ENCODE measurements at places on chromosomes 16 and 17. TPM values are rescaled to one million over a fixed set of nuclear protein-coding genes. Genes with fewer than 3 reads are reported as not detected.

Gene KRTAP4-9
- not detected for polyA plus RNA-seq

DNA sequence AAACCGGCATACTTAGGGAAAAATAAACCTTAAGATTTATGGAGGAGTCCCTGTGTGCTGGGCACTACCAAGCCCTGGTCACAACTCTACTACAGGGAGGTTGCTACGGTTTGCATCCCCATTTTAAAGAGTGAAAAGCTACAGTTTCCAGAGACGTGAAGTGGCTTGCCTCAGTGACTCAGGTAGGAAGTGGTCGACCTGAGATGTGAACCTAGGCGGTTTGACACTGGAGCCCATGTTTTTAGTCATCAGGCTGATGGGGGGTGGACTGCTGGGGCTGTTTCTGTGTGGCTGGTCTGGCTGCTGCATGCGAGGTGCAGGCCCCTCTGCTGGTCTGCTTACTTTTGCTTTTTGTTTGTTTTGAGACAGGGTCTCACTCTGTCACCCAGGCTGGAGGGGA, 6.6 kb downstream of the COX6A2 start:
- DNase-seq, result no peak

DNA sequence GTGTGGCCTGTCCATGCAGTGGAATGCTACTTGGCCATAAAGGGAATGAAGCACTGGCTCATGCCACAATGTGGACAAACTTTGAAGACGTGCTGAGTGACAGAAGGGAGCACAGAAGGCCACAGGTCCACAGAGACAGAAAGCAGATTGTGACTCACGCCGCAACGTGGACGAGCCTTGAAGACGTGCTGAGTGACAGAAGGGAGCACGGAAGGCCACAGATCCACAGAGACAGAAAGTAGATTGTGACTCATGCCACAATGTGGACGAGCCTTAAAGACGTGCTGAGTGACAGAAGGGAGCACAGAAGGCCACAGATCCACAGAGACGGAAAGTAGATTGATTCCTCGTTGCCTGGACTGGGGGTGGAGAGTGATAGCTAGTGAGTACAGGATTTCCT, 19.2 kb downstream of the ZC3H18 start:
- DNase-seq, result no peak

DNA sequence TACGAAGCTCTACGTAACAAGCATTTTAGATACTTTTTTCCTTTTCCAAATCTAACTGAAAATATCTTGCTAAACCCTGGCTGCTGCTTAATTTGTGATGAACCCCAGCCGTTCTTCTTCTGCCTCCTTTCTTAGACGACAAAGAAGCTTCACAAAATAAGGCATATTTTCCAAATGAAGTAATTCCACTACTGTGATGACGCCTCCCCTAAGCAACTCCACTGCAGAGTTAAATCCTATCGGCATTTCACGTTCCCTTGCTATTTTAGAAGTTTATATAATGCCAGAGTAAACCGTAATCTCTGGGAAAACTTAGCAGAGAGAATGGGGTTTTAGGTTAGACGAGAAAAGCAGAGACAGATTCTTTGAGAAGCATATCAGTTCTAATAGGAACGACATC, 683.1 kb upstream of the SALL1 start:
- DNase-seq, result no peak
